ENCODE measurements at places on chromosomes 5 and 9. TPM values are rescaled to one million over a fixed set of nuclear protein-coding genes. Genes with fewer than 3 reads are reported as not detected.

The TRIM14 gene
- total RNA-seq: 57.8 TPM

- ATAC-seq: peak; percentile 2
Observed at GRCh38 chr5:159263569-159263905, 447 bp downstream of the UBLCP1 start.

The S100Z gene
- total RNA-seq: 5.2 TPM

GRCh38 chr9:122106576-122106975 lies 13.5 kb upstream of the TTLL11 start:
- no peak for ATAC-seq

DNA sequence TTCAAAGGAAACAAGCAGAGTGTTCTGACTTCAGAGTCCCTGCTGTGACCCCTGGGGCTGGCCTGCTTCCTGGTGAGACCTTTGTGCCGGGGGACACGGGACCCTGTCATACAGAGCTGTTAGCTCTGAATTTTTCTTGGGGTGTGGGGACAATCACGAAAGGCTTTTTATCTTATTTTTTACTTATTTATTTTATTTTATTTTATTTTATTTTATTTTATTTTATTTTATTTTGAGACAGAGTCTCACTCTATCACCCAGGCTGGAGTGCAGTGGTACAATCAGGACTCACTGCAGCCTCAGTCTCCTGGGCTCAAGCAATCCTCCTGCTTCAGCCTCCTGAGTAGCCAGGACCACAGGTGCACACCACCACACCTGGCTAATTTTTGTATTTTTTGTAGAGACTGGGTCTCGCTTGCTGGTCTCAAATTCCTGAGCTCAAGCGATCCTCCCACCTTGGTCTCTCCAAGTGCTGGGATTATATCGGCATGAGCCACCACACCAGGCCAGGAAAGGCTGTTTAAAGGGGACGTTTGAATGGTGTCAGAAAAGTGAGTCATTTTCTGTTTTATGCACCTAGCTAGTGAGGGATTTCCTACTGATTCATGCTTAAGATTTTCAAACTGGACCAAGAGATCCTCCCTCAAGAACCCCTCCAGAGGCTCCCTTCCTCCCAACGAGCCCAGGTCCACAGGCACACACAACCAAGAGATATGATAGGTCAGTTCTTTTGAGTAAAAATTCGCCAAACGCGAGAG lies 75.7 kb downstream of the OLFM1 start:
- no peak for ATAC-seq

DNA sequence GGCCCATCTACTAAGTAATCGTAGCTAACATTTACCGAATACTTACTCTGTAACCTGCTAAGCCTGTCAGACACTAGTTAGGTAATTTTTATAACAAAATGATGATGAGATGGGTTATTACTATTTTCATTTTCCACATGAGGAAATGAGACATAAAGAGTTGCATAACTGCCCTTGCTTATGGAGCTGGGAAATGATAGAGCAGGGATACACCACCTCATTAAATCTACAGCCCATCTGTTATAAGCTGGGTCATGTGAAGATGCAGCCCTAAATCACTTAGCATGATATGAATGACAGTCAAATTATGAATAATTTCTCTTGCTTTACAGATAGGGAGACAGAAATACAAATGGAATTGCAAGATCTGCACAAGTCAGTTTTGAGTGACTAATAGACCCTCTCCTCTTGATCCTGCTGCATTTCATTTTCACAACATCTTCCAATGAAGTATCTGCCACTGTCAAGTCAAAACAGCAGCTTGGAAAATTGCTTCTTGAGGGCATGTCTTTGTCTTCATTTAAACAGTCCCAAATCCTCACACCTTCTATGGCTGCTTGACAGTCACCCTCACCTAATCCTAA lies 364.7 kb downstream of the PRELID2 start:
- ATAC-seq: no peak

DNA sequence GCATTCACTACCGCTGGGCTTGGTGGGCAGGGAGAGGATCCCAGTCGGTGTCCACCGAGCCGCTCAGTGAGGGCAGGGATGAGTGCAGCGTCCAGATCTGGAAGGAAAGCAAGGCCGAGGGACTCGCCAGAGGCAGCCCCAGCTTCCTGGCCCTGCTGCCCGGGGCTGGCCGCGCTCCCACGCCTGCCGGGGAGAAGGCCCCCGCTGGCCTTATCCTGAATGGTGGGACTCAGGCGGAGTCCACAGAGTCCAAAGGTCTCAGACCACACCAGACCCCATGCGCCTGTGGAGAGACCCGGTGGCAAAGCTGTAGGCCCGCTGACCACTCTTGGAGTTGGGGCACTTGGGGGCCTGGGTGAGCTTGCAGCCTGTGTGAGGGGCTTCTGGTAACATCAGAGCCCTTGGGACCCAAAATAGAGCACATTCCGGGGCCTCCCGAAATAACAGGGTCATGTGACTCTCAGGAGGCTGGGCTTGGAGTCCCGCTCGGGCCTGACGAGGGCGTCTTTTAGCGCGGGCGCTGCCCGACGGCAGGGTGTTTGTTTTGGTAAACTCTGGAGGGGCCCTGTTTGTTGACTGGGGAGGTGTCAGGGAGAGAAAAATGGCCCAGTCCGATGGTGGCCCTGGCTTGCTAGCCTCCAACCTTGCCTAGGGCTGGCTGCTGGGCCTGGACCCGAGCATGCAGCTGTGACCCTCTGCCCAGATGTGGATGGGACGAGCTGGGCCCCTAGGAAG lies 2.8 kb downstream of the RXRA start:
- no peak for ATAC-seq

DNA sequence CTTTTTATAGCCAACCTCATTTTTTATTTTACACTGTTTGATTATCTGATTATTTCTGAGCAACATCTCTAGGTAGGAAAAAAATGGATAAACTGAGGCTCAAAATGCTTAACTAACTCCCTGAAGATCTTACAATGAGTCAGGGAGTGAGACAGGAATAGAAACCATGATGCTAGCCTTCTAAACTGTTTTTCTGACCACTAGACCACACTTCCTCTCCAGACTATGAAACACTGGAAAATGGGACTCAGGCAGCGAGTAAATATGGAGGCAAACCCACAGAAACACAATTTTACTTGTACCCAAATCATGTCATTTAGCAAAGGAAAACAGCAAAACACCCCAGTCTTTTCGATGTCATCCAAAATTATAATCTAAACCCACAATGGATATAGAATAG lies 129.9 kb upstream of the ANKH start:
- ATAC-seq: peak; percentile 80

The SPINK7 gene
- total RNA-seq: not detected

DNA sequence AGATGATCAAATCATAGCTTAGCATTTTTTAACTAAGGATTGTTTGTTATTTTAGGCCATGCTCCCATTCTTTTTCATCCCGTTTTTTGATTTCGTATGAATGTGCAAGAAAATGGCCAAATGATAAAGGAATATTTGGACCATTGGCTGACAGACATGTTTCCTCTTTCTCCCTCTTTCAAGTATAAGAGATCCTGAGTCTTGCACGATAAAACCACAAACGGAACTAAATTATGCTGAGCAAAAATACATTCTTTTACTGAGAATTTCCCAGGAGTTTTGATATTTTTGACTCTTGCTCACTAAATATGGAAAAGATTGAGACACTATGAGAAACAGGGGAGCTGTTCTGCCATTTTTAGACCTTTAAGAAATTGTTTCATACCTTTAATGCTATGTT lies 90.4 kb upstream of the KLF9 start:
- no peak for ATAC-seq

GRCh38 chr5:35902046-35902672 lies 36.3 kb downstream of the CAPSL start:
- peak; percentile 59 for ATAC-seq

- peak; percentile 44 for ATAC-seq
Observed at GRCh38 chr5:36459176-36460135, 146.9 kb upstream of the SLC1A3 start.

The AKNA gene
- total RNA-seq: 184 TPM

The MPDZ gene
- not detected for total RNA-seq

The MEF2C gene
- total RNA-seq: 0.77 TPM

The IDNK gene
- 3.5 TPM for total RNA-seq

The ABLIM3 gene
- 0.61 TPM for total RNA-seq

DNA sequence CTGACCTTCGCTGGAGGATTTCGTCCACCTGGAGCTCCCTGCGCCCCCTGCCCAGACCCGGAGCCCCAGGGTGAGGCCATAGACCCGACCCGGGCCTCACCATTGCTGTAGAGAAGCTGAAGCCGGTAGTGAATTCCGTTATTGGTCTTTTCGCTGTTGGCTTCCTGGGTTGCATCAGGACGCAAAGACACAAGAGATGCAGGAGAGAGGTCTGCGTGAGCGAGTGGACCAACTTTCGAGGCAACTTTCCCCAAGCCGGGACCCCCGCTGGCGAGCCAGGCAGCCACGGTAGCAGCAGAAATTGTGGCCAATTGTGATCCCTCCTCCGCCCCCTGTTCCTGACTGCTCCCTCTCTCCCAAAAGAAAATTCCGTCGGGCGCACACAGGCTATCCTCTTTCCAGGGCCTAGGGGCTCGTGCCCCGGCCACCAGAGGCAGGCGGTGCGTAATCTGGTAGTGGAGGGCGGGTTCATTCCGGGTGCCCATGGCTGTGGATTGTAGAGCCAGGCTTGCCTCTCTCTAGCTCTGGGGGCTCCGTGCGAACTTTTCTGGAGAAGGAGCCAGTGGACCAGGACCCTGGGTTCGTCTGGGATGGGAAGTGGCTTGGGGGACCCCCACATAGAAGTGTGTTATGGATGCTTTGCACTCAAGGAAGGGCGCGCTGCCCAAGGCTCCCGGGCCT lies 3.3 kb downstream of the EBF1 start:
- no peak for ATAC-seq

- no peak for ATAC-seq
Observed at GRCh38 chr9:87035879-87036278, 88.6 kb upstream of the GAS1 start.

The OBP2B gene
- total RNA-seq: not detected

DNA sequence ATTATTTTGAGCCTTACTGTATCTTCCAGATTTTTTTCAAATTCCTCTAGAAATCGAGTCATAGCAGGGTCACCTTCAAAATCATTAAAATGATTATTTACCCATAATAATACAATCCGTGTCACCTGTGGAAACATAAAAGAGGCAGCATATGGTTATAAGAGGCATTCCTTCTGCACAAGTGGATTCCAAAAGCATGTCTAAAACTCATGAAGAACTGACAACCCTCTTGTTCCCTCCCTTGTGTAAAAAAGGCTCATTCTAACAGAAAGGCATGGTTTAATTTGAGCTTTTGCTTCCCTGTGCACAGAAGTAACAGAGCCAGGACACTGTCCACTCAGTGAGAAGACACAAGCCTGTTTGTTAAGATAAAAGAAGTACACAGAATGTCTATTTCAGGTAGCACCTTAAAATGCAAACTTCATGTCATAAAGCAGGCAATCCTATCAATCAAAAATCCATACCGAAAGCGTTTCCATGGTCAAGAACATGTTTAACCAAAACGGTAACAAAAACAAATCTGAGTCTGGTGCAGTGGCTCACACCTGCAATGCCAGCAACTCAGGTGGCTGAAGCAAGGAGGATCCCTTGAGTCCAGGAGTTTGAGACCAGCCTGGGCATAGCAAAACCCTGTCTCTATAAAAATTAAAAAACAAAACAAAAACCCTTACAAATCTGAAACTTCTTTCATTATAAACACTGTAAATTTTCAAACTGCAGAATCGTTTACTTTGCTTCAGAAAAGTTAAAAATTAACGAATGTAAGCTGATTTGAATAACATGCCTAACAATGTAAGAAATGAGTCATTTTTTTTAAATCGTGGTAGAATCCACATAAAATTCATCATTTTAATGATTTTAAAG lies 139.3 kb downstream of the RAPGEF6 start:
- ATAC-seq: no peak

GRCh38 chr5:160434022-160434531 lies 12.4 kb downstream of the PTTG1 start:
- ATAC-seq: peak; percentile 65

DNA sequence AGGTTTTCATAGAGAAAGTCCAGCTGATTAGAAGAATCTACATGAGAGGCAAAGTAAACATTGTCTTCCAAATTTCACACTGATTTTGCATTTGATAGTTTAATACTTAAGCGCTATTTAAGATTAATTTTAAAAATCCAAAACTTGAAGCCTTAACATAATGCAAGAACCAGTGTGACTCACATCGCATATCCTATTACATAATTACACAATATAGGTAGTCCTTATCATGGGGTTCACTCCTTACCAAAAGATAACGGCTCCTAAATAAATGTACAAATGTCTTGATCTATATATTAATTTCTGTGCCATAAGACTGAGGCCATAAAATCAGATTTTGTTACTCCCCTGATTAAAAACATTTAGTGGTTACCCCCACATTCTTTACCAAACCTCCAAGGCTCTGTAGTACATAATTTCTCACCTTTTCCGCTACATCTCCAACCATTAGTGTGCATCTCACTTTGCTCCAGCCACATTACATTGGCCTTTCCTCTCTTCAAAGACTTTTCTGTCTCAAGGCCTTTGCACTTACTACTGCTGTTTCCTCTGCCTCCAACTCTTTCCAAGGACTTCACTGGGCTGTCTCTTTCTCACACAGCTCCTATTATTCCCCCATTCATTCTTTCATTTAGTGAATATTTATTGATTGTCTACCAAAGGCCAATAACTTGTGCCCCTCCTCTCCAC lies 1.0 kb downstream of the RIOK2 start:
- no peak for ATAC-seq

DNA sequence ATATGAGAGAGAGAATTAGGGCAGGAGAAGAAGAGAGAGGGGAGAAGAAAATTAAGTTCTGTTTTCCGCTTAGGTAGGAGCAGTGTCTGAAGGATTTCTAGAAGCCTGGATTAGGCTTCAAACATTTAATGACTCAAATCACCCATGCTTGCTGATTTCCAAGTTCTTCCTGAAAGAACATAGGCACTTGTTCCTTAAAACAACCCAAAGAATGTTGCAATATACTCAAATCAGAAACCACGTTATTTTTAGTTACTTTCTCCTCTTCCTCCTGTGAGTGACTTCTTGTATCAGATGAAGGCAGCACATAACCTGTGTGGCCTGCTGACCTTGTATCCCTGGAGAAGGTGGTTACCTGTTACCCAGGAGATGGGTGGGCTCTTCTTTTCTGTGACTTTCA lies 351.5 kb upstream of the KLF4 start:
- ATAC-seq: no peak

DNA sequence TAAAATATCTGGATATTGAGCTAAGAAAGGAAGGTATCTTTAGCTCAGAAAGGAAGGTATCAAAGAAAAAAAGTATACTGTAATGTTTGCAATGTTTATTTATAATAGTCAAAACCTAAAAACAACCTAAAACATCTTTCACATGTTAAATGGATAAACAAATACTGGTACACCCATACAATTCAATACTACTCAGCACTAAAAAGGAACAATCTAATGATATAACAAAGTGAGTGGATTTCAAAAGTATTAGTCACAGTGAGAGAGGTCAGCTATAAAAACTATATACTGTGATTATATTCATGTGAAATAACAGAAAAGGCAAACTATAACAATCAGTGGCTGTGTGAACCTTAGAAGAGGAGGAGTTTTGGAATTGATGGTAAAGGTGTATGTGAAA lies 455.0 kb upstream of the FTMT start:
- no peak for ATAC-seq

The DMGDH gene
- total RNA-seq: 0.42 TPM

The PTPA gene
- 131 TPM for total RNA-seq

Data from activated T-helper 17 cell treated with anti-CD3 and anti-CD28 coated beads, Interleukin-2, amount 50 U/mL, for 72 hours (primary cell).